ENCODE measurements at places on chromosomes 4 and X.
A peak's percentile ranks its signal among the peaks of the same experiment; 100 is the strongest.

- no peak for DNase-seq
Measured at GRCh38 chr4:10075953-10076391, 40.6 kb downstream of the WDR1 start.

GRCh38 chr4:93731456-93731855 is 97.1 kb upstream of the ATOH1 start:
- peak; percentile 9 for DNase-seq

- no peak for DNase-seq
Measured at GRCh38 chrX:2526390-2526789, 25.6 kb upstream of the DHRSX start.

- DNase-seq, result no peak
Measured at GRCh38 chr4:102707150-102707549, 53.6 kb downstream of the MANBA start.

DNA sequence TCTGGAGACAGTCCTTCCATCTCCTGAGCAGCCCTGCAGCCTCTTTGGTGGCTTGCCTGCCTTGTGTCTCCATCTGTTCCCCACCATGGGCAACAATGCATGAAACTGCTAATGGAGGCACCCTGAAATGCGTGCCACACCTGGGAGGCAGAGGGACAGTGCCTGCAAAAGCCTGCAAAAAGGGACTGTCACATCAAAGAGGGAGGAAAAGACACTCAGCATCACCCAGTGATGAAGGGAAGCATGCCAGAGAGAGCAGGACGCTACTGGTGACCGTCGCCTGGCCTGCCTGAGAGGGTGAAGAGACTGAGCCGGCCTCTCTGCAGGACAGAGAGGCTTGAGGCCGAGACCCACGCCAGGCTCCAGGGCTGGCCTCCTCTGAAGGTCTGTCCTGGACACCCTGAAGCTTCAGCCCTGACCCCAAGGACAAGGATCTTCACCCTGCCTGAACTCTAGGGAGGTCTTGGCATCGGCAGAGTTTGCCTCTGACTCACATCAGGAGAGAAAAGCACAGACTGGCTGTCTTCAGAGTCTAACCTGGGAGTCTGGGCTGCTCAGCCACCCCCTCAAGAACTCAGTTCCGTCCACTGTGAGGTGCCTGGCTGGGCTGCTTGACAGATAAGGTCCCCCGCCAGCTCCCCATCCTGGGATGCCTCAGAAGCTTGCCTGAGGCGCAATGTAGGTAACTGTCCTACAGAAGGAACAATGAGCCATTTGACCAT is 8.1 kb downstream of the ACSL1 start:
- DNase-seq, result no peak

DNA sequence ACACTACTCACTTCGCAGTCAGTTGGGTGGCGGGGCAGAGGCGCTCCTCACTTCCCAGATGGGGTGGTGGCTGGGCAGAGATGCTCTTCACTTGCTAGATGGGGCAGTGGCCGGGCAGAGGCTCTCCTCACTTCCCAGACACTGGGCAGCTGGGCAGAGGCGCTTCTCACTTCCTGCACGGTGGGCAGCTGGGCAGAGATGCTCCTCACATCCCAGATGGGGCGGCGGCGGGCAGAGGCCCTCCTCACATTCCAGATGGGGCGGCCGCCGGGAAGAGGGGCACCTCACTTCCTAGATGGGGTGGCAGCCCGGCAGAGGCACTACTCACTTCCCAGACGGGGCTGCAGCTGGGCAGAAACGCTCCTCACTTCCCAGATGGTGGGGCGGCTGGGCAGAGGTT is 199.8 kb downstream of the RTL9 start:
- DNase-seq, result no peak

DNA sequence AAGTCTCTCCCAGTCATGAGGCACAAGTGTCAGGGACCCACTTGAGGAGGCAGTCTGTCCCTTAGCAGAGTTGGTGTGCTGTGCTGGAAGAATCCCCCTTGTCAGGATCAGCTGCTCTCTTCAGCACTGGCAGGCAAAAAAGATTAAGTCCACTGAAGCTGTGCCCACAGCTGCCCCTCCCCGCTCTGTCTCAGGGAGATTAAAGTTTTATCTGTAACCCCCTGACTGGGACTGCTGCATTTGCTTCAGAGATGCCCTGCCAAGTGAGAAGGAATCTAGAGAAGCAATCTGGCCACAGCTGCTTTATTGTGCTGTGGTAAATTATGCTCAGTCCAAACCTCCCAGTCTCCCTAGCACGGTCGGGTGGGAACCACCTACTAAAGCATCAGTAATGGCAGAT is 37.4 kb upstream of the HEPH start:
- DNase-seq, result no peak

DNA sequence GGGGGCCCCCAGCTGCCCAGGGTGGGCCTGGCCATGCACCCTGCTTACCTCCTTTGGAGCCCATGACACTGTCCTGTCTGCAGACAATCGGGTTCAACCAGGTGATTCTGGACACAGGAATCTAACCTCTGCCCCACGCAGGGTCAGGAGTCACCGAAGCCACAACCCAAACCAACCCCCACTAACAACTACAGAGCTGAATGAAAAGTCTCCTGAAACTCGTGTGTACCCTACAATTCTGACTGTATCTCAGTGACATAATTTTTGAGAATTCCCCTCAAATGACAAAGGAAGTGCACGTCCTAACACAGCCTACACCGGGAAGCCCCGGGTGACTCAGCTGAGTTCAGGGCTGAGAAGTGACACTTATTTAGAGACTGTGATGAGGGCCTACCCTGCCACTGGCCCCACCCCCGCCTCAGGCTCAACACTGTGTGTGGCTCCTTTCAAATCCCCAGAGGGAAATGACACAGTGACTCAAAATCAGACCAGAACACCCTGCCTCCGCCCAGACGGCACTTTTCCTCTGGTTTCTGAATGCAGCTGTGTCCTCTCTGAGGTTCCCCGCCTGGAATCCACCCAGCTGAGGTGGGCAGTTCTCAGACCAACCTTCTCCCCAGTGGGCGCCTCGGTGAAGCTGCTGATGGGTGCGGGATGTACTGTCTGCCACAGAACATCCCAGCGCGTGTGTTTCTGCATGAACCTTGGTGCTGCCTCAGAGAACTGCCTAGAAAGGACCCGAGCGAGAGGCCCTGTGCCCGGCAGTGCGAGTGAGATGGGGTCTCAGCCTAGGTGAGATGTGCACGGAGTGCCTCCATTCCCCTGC is 9.9 kb downstream of the TNIP2 start:
- DNase-seq, result peak; percentile 63

DNA sequence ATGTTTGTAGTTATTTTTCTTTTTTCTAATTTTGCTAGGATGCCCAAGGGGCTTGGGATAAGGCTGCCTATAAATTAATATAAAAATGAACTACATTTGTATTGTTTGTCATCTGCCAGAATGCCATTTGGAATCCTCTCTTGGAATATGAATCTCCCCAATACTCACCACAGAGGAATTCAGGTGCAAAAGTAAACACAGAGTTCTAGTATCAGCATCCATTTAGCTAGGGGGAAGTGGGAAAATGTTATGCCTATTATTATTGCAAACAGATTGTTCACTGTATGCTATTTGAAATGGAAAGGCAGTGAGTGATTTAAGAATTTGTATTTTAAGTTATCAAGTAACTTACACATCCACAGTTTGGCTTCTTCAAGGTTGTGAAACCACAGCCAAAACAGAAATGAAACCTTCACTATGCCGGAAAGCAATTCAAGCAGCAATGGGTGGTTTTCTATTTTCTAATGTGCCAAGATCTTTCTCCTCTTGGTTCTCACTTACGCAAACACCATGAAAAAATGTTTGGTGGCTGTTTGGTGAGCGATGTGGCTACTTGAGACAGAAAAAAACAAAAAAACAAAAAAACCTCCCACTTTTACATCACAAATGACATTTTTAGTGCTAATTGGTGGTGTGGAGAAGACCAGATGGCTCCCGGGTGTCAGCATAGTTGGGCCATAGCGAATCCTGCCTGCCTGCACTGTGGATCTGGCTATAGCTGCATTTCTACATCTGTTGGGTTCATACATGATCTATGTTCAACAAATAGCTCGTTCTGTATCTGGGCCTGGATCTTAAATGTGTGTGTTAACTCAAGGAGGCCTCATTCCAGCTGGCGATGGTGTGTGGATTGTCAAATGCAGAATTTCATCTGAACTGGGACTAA is 200.8 kb upstream of the GIMD1 start:
- DNase-seq, result peak; percentile 41

- DNase-seq, result no peak
Measured at GRCh38 chr4:165133150-165133549, 20.5 kb upstream of the TMEM192 start.

DNA sequence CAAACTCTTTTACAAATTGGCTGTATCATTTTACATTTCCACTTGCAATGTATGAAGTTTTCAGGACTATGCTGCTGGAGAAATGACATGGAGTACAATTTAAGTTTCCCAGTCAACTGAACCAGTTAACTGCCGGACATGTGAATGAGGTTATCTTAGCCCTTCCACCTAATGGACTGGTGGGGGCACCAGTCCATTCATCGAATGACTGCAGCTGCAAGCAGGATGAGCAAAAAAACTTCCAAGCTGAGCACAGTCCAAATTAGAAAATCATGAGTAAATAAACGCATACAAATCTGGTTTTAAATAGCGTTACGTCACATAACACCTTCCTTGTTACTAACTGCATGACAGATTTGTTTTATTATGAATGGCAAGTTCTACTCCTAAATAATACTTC is 1131.5 kb downstream of the PCDH18 start:
- no peak for DNase-seq

DNA sequence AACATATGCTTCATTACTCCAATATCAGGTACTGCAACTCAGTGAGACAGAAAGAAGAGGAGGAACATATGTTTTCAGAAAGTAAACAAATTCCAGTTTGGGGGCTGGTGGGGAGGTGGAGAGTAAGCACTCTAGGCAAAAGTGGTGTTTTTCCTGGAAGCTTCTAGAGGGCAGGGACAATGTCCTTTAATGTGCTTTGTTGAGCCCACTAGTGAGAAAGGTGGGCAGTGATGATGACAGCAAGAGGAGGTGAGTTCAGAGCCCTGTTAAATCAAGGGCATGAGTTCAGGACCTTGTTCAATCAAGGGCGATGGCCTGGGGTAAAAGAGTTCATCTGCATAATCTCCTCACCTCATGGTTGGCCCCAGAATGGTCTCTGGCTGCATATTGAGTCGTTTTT is 38.4 kb downstream of the GPC3 start:
- no peak for DNase-seq

GRCh38 chr4:188975271-188975670 is 836.0 kb downstream of the TRIML1 start:
- DNase-seq, result no peak

- no peak for DNase-seq
Measured at GRCh38 chr4:153785910-153786721, 2.8 kb downstream of the SFRP2 start.

DNA sequence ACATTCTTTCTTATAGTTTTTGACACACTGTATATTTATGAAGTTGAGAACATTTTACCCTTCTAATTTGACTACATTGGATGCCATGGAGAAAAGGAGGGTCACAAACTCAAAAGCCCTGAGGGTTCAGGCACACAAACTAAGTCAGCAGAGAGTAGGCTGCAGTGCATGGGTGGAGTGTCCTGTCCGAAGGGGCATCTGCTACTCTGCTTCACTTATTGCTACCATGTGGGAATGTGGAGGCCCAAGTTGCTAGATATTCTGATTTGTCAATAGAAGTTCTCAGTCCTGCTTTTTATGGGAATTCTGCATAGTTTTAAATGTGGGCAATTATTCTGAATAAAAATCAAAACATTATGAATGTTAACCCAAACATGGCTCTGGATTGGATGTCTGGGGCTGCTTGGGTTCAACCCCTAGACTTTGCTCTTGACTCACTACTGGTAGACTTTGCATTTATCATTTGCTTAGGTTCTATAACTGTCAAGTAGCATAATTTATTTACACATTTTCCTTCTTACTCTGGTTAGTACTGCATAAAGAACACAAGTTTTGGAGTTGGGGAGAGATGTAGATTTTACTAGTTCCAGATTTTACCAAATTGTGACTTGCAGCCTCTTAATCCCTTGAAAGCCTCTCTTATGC is 255.1 kb downstream of the SPRY1 start:
- DNase-seq, result no peak

GRCh38 chrX:132088864-132089263 is 39.0 kb downstream of the FRMD7 start:
- DNase-seq, result no peak

DNA sequence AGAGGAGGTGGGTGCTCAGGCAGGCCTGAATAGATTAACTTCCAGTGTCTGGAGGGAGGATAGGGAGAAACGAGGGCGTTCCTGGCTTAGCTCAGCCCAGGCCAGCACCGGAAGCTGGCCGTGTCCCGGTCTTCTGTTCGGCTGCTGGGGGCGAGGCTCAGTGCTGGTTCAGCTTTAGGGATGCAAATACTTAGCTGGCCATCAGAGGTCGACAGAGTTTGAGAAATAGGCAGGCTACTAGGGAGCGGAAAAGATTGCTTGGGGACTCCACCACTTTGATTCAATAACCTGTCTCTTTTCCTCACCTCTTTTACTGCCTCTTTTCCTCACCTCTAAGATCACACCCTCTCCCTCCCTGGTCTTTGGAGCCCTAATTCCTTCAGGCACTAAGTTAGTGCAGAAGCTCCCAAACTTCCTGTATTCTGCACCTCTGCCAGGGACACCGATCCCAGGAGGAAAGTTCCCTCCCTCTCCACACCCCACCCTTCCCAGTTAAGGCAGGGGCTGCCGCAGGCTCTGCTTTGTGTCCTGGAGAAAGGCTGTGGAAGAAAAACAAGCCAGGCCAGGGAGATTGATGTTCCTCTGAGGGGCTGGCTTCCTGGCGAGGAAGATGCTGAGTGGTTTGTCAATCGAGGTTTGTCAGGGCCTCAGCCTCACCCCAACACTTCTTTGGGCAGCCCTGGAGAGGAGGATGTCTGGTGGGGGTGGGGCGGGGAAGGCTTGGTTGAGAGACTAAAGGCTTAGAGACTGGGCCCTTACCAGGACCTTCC is 6.0 kb upstream of the EFNB1 start:
- peak; percentile 83 for DNase-seq

- DNase-seq, result no peak
Measured at GRCh38 chrX:96770315-96770714, 85.7 kb downstream of the DIAPH2 start.

GRCh38 chr4:41594432-41594831 is 56.5 kb downstream of the LIMCH1 start:
- DNase-seq, result peak; percentile 56

DNA sequence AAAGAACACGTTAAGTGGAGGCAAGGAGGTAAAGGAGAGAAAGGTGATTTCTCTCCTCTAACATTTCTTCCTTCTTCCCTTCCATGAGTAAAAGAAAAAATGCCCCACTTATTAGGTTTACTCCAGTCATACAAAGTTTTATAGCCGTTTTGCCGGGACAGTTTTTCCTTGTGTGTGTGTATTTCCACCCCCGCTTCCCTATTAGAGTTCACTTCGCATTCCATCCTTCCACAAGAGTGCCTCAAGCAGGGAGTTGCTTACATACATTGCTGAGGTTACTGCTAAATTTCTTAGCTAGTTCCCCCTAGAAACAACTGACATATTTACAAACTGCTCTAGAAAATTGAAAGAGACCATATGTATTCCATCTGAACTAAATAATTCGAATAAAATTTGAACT is 45.2 kb upstream of the BMP15 start:
- DNase-seq, result no peak

GRCh38 chr4:81650606-81651242 is 179.0 kb upstream of the RASGEF1B start:
- DNase-seq, result peak; percentile 26

GRCh38 chr4:139975830-139976272 is 178.1 kb downstream of the MAML3 start:
- no peak for DNase-seq

All from stomach (tissue), 19 donors.